ENCODE measurements at places on chromosomes 5 and 9. TPM values are rescaled to one million over a fixed set of nuclear protein-coding genes. Genes with fewer than 3 reads are reported as not detected.

Gene CACNA1B
- not detected for total RNA-seq

Gene DNAJB5
- total RNA-seq: 1.9 TPM

Gene CSF1R
- 15.2 TPM for total RNA-seq

Gene CCL27
- not detected for total RNA-seq

Gene ELOVL7
- total RNA-seq: 0.60 TPM

Gene TRIM36
- 0.73 TPM for total RNA-seq

Gene PLPPR1
- 1.2 TPM for total RNA-seq

Gene ROR2
- 0.15 TPM for total RNA-seq

Gene KIF20A
- total RNA-seq: 0.35 TPM

Gene CNTFR
- total RNA-seq: 13.0 TPM

Gene LCN2
- 2.7 TPM for total RNA-seq

Gene BBLN
- 20.8 TPM for total RNA-seq

Gene TMEM171
- total RNA-seq: 0.98 TPM

Gene MEGF10
- total RNA-seq: 1.4 TPM

Gene FBLL1
- total RNA-seq: 0.15 TPM

Gene PROB1
- total RNA-seq: 0.75 TPM

Gene FOXD4L3
- not detected for total RNA-seq

Gene KIAA1958
- total RNA-seq: 7.8 TPM

Gene MCC
- total RNA-seq: 36.3 TPM

Data from left lobe of liver (tissue), 2 donors.